Astrocyte of the hippocampus (primary cell): ENCODE measurements at places on chromosomes 13 and 19.
A peak's percentile ranks its signal among the peaks of the same experiment; 100 is the strongest.

DNA sequence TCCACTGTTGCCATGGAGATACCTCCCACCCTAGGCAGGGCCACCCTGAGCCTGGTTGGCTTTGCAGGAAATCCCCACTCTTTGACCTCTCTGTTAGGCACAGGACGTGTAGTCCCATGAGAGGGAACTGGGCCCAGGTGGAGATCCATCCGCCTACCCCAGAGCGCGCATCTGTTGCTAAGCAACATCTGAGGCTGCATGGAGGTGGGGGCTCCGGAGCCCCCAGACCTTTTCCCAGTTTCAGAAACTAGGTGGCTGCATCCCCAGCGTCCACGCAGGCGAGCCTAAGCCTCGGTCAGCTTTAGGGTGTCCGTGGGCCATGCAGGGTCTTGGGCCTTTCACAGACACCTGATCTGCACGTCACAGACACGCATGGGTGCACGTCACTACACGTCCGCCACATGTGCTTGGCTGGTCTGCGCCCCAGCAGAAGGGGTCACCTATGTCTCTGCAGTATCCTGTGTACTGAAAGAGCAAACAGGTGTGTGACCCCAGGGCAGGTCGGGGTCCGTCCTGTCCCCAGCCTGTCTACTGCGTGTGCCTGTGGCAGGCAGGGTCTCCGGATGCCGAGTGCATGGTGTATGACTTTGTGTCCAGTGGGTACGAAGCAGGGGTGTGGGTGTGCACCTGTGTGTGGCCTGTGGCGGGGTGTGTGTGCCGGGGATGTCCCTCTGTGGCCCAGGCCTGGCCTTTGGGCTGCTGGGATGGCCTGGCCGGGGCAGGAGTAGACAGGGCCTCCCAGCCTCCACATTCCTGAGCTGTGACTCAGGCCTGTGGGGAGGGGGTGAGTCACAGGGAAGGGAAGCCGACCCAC lies 4.1 kb upstream of the CIRBP start:
- DNase-seq, result peak; percentile 93

GRCh38 chr19:46713781-46714443 lies 3.0 kb downstream of the PRKD2 start:
- peak; percentile 88 for DNase-seq

DNA sequence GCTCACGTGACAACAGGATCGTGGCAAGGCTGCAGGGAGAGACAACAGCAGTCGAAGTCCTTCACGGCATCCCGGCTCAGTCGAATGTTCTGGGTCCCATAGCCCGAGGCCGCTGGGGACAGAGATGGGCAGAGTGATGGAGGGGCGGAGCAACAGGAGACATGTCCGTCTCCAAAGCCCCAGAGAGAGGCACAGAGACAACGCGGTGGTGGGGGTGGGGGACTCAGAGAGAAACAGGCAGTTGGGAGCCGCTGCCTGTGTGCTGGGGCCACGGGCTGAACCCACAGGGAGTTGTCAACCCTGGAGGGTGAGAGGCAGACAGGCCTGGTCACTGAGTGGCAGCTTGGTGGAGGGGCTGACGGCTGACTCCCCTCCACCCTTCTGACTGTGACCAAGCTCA lies 20.4 kb downstream of the NOSIP start:
- DNase-seq, result no peak

DNA sequence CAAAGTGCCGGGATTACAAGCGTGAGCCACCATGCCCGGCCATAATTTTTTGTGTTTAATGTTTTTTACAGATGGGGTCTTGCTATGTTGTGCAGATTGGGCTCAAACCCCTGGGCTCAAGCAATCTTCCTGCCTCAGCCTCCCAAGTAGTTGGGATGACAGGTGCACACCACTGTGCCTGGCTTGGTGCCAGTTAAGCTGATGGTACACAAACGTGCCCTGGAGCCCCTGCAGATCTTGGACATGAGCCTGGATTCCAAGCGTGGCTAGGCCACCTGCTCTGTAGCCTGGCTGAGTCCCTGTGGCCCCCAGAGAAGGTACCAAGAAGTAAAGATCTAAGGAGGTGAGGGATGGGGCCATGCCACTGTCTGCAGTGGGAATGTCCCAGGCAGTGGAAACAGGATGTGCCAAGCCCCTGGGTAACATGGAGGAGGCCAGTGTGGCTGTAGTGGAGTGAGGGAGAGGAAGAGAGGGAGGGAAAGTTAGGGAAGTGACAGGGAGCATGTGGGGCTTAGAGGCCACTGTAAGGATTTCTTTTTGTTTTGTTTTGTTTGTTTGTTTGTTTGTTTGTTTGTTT lies 7.0 kb downstream of the PRODH2 start:
- no peak for DNase-seq

GRCh38 chr13:26219726-26220125 lies 2.4 kb downstream of the RNF6 start:
- peak; percentile 56 for DNase-seq

GRCh38 chr19:34335914-34336313 lies 29.1 kb upstream of the GPI start:
- no peak for DNase-seq

DNA sequence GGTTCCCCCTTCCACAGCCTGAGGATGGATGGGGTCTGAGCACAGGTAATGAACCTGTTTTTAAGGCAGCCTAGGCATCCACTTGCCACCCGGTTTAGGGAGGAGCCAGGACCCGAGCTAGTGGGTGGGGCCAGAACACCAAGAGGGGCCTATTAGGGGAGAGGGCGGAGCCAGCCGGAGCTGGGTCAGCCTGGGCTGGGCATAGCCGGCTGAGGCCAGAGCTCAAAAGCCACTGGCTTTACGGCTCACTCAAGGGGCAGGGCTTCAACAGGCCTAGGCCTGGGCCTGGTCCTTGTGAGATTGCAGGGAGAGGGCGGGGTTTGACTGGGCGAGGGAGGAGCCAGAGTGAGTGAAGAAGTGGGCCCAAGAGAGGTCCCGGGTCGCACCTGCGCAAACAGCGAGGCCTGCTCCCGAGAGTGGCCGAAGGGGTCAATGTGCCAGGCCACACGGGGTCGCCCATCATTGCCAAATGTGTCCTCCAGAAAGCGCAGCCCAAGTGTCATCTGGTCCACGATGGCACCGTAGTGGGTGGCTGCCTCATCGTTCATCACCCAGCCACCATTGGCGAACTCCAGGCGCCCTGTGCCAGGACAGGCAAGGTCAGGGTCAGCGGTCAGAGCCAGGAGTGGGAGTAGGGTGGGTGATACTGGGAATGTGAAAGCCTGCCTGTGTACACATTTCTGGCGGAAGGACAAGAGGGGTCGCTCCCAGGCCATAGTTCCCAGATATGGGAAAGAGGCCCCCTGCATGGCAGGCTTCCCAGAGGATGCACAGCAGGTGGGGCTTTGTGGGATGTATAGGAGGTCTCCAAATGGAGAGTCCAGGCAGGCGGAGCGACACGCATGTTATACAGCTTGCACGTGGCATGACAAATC lies 1.9 kb downstream of the MAN2B1 start:
- no peak for DNase-seq

DNA sequence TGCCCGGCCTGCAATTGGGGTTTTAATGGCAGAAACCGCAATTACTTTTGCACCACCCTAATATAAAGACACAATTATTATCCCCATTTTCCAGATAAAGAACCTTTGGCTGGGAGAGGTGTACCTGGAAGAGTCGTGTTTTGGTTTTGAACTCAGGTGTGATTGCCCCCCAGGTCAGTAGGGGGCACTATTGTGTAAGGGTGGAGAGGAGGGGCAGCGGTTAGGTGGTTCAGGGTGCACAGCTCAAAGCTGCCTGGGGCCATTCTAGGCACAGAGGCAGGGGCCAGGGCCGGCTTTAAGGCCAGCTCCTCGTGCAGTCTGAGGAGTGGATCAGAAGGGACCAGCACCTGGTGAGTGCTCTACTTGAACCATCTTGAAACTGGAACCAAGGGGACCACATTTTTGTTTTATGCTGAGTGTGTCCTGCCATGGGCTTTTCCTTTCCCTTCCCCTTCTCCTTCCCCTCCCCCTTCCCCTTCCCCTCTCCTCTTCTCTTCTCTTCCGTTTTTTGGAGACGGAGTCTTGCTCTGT lies 5.8 kb upstream of the FCGRT start:
- DNase-seq, result peak; percentile 59

DNA sequence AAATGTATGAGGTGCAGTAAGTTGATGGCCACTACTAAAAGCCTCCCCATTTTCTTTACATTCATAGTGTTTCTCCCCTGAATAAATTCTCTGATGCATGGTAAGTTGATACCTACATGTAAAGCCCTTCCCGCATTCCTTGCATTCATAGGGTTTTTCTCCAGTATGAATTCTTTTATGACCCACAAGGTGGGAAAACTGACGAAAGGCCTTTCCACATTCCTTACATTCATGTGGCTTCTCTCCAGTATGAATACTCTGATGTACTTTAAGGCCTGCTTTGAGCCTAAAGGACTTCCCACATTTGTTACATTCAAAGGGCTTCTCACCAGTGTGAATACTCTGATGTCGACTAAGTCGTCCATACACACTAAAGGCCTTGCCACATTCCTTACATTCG lies 20.5 kb downstream of the ZNF607 start:
- DNase-seq, result peak; percentile 23

DNA sequence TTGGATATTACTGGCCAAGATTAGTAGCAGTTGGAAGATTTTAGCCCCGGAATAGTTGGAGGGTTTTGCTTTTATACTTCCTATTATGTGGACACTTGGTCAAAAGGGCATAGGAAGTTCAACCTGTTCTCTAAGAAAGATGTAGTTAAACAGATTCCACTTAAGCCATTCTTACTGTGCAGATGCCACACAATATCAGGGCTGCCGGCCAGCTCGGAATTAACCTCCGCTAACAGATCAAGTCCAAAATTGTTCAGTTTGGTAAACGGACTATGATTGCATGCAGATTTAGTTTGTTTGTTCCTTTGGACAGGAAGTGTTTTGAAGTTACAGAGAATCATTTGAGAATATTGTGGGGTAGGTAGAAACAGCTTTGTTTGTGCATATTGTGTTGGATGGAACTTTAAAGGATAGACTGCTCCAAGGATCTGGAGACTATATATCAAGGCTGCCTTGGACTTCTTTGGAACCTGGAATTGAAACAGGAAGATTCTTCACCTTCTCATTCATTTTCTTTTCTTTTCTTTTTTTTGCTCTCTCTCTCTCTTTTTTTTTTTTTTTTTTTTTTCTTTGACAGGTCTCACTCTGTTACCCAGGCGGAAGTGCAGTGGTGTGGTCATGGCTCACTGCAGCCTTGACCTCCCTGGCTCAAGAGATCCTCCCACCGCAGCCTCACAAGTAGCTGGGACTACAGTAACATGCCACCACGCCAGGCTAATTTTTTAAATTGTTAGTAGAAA lies 5.0 kb upstream of the SPRY2 start:
- no peak for DNase-seq

DNA sequence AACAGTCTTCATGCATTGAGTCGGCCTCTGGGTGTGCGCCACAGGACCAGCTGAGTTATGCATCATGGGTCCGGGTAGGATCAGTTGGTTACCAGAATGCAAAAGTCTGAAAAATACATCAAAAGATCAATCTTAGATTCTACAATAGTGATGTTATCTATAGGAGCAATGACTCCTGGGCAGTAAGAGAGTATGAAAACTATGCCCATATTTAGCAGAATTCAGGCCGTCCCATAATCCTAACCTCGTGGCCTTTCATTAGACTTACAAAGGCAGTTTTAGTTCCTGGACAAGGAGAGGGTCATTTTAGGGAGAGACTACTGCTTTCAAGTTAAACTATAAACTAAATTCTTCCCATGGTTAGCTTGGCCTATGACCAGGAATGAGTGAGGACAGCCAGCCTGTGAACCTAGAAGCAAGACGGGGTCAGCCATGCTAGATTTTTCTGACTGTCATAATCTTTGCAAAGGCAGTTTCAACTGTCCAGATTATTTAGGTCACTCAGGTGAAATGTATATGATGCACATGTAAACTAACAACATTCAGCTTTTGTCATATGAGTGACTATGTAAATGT lies 11.8 kb upstream of the CDADC1 start:
- no peak for DNase-seq

GRCh38 chr13:30816736-30817135 lies 81.4 kb downstream of the ALOX5AP start:
- DNase-seq, result no peak

DNA sequence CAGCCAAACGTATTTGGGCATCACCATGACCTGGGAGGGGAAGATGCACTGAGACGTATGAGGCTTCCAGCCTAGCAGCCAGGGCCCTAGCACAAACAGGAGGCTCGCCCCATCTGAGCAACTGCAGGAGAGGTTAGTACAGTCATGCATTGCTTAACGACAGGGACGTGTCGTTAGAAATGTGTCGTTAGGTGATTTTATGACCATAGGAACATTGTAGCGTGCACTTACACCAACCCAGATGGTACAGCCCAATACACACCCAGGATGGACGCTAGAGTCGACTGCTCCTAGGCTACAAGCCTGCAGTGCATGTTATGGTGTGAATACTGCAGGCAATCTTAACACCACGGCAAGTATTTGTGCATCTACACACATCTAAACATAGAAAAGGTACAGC lies 9.3 kb downstream of the CD177 start:
- no peak for DNase-seq

- DNase-seq, result no peak
Observed at GRCh38 chr13:112194167-112194530, 127.2 kb downstream of the SOX1 start.

DNA sequence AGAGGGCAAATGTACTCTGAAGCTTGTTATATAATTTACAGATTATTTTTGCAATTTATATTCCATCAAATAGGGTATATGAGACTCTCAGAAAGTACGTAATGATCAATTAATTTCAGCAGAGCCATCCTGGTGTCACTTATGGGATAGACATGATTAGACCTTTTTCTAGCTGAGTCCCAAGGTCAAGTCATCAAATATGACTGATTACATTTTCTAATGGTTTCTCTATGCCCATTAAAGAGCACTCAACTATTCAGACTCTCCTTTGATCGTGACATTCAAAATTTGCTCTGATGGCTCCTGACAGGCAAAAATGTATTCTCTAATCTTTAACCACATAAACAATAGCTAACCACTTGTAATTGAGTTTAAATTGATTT lies 469.2 kb downstream of the COG6 start:
- no peak for DNase-seq

DNA sequence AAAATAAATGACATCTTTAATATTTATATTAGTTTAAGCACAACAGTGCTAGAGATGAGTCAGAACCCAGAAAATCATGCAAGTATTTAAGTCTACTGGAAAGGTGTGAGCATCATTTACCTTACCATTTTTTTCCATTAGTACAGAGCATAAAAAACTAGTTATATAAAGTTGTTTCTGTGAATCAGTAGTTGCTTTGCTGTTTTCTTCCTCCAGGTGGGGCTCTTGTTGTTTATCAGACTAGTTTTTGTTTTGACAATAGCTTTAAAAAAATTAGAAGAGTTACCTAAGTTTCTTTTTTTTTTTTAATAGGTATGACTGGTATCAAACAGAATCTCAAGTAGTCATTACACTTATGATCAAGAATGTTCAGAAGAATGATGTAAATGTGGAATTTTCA lies 12.7 kb downstream of the SUGT1 start:
- DNase-seq, result peak; percentile 47

DNA sequence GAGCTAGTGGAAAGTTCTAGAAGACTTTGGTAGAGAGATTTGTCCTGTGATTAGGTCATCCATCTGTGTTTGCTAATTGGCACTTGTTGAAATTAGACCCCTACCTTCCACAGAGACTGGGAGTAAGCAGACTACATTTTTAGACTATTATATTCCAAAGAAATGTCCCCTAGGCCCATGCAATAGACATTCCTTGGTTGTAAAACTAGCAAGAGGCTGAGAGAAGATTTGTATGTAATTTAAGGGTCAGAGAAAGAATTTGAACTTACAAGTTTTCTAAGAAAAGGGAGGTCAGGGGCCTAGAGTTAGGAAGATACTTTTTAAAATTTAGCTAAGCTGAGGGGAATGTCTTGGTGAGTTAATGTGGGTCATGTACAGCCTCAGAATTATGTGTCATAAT lies 470.7 kb upstream of the SLITRK1 start:
- DNase-seq, result no peak

GRCh38 chr19:1294688-1295087 lies 9.0 kb downstream of the EFNA2 start:
- DNase-seq, result no peak
